ENCODE measurements at places on chromosomes 5 and 9. TPM values are rescaled to one million over a fixed set of nuclear protein-coding genes. Genes with fewer than 3 reads are reported as not detected.

DNA sequence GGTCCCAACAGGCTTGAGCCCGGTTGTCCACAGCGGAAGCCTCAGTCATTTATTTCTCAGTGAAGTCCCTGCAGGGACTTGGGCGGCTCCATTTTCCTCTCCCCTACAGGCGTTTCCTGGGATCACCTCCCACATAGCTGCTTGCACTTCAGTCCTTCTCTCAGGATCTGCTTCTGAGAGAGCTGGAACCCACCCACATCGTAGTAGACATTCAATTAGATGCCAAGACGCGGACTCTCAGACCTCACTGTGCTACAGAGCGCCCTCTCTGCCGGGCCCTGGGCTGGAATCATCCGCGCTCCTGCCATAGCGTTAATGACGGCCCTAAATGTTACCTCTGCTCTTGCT, 54.0 kb upstream of the ROR2 start:
- peak; percentile 67 for DNase-seq

Gene MELK
- 67.8 TPM for total RNA-seq

- DNase-seq: no peak
Observed at GRCh38 chr9:20048437-20048836, 259.6 kb upstream of the SLC24A2 start.

Gene ZDHHC11B
- total RNA-seq: 1.3 TPM

GRCh38 chr5:72130351-72130761, 23.1 kb downstream of the MAP1B start:
- DNase-seq: no peak

Data from GM23338 (cell line).